ENCODE measurements at places on chromosomes 12 and 14.

DNA sequence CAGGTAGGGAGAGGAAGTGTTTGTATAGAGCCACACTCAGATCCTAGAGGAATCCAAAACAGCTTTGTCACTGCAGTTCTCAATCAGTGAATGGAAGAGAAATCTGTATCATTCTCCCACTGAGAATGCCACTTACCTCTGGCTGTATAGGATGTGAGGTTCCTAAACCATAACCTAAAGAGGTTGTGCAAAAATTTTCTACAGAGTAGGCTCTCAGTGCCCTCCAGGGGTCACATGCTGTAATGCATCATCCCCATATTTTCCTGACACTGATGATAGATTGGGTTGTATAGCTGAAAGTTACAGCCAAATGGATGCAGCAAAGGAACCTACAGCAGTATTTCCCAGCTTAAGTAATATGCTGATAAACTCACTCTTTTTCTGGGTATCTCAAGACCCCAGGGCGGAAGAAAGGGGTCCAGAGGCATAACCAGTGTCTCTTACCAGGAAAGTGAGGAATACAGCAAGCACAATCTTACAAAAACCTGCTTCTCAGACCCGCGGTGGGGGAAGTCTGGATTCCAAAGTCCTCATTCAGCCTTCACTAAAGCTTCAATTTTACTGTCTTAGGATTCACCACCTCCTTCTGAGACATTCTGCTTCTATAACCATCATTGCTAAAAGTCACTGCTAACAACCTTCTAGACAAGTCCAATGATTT, 3.8 kb downstream of the BCDIN3D start:
- no peak for DNase-seq

DNA sequence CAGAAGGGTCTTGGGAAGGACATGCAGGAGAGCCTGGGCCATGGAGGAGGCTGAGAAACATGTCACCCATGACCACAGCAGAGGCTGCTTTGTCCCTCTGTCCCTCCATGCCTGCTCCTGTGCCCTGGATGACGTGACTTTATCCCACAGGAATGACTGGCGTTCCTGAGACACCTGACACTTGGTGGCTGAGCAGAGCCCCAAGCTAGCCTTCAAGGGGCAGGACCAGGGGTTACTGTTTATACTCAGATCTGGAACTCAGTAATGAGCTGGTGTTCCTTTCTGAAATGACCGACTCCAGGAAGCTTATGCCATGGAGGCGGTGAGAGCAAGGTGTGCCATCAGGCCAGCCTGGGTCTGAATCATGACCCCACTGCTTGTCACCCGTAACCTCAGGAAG, 44.2 kb downstream of the ZFP36L1 start:
- no peak for DNase-seq

- no peak for DNase-seq
Measured at GRCh38 chr12:39116861-39117260, 211.5 kb upstream of the CPNE8 start.

DNA sequence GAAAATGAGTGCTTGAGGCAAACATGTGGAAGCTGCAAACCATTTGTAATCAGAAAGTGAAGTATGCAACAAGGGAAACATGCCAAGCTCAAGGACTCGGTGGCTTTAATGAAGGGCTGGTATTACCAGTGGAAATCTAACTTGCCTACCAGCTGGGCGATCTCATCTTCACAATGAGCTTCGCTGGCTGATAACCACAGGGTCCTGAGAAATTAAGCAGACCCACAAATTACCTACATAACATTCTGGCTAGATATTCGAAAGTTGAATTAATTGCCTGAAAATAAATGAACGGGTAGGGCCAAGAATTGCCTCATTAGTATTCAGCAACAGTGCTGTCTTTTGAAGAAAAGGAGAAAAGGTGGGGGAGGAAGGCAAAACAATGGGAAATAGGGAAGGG, 439.4 kb downstream of the PDZRN4 start:
- DNase-seq: no peak
